ENCODE measurements at places on chromosomes 16 and 17. TPM values are rescaled to one million over a fixed set of nuclear protein-coding genes. Genes with fewer than 3 reads are reported as not detected.

The CPSF4L gene
- total RNA-seq, result not detected

GRCh38 chr17:51653878-51654277, 393.5 kb downstream of the UTP18 start:
- no peak overlapping the region for H3K4me3 ChIP-seq
- no peaks in the 10 kb centered on the region for H3K36me3 ChIP-seq
- H3K27me3 ChIP-seq, result no peaks in the 10 kb centered on the region
- H3K27ac ChIP-seq, result no peak overlapping the region

GRCh38 chr16:69283851-69284250, 27.3 kb upstream of the VPS4A start:
- H3K4me1 ChIP-seq, result peaks cover 24% of the 10 kb centered on the region
- H3K27ac ChIP-seq, result no peak overlapping the region
- no peaks in the 10 kb centered on the region for H3K27me3 ChIP-seq
- DNase-seq, result no peak
- H3K36me3 ChIP-seq, result peaks cover 24% of the 10 kb centered on the region

The HOXB4 gene
- 0.29 TPM for total RNA-seq

The TRIM37 gene
- total RNA-seq, result 36.2 TPM

DNA sequence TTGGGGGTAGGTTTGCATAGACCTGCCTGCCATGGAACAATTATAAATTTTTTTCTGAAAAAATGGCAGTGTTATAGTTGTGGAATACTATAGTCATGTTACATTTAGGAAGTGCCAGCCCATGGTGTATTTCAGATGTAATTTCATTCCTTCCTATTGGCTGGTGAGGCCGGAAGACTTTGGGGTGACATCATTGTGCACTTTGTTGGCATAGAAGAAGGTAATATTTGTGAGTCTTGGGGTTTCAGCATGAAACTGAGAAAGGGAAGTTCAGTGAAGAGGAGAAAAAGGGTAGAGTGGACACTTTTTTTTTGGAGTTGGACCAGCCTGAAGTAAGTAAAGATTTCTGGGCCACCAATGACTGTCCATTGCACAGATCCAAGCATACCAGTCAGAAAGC, 16.0 kb upstream of the HEATR6 start:
- H3K36me3 ChIP-seq, result no peaks in the 10 kb centered on the region
- no peak overlapping the region for H3K27ac ChIP-seq
- H3K4me1 ChIP-seq, result peaks cover 29% of the 10 kb centered on the region

- H3K27me3 ChIP-seq, result no peaks in the 10 kb centered on the region
- peak; percentile 86 for DNase-seq
Measured at GRCh38 chr17:44069974-44070454, 521 bp upstream of the G6PC3 start.

DNA sequence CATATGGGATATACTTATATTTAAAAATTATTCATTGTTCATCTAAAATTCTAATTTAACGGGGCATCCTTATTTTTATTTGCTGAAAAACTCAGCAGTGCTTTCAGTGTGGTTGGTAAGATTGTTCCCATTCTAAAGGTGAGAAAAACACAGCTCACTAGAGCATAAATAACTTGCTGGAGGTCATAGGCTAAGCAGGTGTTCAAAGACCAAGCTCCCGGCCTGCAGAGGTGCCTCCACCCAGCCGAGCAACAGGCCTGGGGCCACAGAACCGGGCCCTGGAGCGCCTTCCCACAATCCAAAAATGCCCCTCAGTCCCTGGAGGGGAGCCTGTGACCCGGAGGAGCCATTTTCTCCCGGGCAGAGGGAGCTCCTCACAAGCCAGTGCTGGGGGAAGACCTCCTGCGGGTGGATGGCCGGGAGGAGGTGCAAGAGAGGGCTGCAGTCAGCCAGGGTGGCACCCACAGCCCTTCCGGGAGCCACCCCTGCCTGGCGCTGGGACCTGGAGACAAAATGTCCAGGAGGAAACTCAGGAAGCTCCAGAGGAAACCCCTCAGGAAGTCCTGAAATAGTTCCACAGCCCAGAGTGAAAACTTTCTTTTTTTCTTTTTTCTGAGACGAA, 14.7 kb downstream of the ABR start:
- H3K4me1 ChIP-seq, result no peaks in the 10 kb centered on the region
- no peaks in the 10 kb centered on the region for H3K36me3 ChIP-seq

GRCh38 chr16:89422527-89422904, 67.8 kb downstream of the ANKRD11 start:
- no peaks in the 10 kb centered on the region for H3K27me3 ChIP-seq
- peaks cover 37% of the 10 kb centered on the region for H3K4me1 ChIP-seq
- peak overlapping the region; percentile 30 for H3K4me3 ChIP-seq
- DNase-seq, result peak; percentile 95
- H3K27ac ChIP-seq, result peak overlapping the region; percentile 98

DNA sequence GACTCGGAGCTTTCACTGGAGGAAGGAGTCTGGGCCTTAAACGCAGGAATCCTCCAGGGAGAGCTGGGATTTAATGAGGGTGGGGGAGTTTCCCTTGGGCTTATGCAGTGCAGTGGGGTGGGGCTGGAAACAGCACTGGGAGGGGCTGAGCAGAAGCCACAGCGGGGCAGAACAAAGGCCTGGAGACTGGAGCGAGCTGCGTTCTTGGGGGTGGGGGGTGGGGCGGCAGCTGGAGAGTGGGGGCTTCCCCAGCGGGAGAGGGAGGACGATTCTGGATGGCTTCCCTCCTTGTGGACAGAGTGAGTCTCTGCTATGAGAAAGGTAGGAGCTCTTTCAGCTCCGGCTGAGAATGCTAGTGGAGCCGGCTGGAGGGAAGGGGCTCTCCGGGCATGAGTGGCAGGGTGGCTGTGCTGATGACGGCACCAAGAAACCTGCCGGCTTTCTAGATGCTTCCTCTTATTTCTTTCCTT, 406.0 kb downstream of the SEC14L1 start:
- H3K27ac ChIP-seq, result no peak overlapping the region
- peak; percentile 39 for DNase-seq
- H3K27me3 ChIP-seq, result peaks cover 9% of the 10 kb centered on the region
- no peak overlapping the region for H3K4me3 ChIP-seq
- no peaks in the 10 kb centered on the region for H3K36me3 ChIP-seq

DNA sequence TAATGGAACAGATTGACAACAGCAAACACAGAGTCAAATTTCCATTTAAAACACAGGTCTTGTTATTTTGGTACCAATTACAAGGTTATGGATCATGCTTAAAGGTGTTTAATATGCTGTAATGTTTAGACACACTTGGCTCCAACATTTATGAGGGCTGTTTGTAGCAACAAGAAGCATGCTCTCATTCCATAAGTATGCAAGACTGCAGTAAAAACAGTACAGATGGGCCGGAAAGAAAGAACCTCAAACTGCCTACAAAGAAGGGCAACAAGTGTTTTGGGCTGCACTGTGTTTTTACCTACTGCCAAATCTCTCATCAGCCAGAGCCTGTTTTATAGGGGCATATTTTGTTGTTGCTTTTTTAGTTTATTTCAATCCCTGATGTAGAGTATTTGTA, 100.5 kb upstream of the HS3ST3A1 start:
- H3K4me1 ChIP-seq, result peaks cover 24% of the 10 kb centered on the region
- H3K4me3 ChIP-seq, result no peak overlapping the region
- no peaks in the 10 kb centered on the region for H3K36me3 ChIP-seq
- H3K27me3 ChIP-seq, result no peaks in the 10 kb centered on the region
- no peak for DNase-seq

The SPN gene
- total RNA-seq, result not detected

DNA sequence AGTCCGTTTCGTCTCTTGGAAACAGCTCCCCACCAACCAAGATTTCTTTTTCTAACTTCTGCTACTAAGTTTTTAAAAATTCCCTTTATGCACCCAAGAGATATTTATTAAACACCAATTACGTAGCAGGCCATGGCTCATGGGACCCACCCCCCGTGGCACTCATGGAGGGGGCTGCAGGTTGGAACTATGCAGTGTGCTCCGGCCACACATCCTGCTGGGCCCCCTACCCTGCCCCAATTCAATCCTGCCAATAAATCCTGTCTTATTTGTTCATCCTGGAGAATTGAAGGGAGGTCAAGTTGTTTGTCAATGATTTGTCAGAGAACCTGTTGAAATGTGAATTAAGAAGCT, 48.2 kb downstream of the IL21R start:
- DNase-seq, result no peak
- no peaks in the 10 kb centered on the region for H3K4me1 ChIP-seq
- H3K27me3 ChIP-seq, result peaks cover 4% of the 10 kb centered on the region

DNA sequence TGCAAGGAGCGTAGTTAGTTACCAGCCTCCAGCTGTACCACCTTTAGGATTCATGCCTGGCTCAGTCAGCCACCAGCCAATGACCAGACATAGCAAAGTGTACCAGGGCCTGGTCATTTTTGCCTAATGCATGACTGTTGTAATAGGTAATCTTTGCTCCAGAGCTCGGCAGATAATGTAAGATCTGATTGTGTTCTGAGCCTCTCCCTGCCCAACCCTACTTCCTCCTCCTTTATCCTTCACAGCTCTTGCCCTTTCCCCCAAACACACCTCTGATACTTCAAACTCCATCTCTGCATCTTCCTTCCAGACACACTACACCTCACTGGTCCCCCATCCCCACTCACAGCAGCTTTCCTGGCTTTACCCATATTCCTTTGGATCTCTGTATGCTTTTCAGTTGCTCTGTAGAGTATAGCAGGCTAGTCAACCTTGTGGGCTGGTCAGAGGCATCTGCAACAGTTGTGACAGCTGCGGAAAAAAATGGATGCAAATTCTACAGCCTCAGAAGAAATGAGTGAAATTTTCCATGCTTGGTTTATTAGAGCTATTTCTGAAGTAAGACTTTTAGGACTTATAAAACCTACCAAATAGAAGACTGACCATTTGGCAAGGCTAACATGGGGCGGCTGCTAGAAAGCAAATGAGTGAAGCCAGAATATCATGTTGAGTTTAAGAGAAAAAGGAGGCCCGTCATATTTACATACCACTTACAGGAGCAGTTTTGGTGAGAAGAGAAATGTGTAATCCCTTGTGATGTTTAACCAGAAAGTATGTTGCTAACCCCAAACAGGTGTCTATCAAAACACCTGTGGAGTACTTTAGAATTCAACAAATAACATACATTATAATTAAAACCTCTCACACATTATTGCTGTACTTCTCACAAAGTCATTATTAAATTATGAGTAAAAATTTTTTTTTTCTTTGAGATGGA, 19.9 kb upstream of the C16orf87 start:
- no peak overlapping the region for H3K27ac ChIP-seq
- no peaks in the 10 kb centered on the region for H3K36me3 ChIP-seq
- DNase-seq, result no peak
- H3K27me3 ChIP-seq, result no peaks in the 10 kb centered on the region
- no peaks in the 10 kb centered on the region for H3K4me1 ChIP-seq

- H3K4me3 ChIP-seq, result no peak overlapping the region
- no peaks in the 10 kb centered on the region for H3K4me1 ChIP-seq
- no peak for DNase-seq
Measured at GRCh38 chr16:71594000-71594646, 17.2 kb upstream of the TAT start.

The PLEKHH3 gene
- 14.7 TPM for total RNA-seq

- no peaks in the 10 kb centered on the region for H3K36me3 ChIP-seq
- no peak overlapping the region for H3K4me3 ChIP-seq
- H3K27me3 ChIP-seq, result no peaks in the 10 kb centered on the region
- H3K4me1 ChIP-seq, result no peaks in the 10 kb centered on the region
- no peak for DNase-seq
- H3K27ac ChIP-seq, result no peak overlapping the region
Measured at GRCh38 chr16:78523212-78523985, 423.9 kb downstream of the WWOX start.

The SLC4A1 gene
- total RNA-seq, result not detected

The SLC38A8 gene
- total RNA-seq, result not detected

DNA sequence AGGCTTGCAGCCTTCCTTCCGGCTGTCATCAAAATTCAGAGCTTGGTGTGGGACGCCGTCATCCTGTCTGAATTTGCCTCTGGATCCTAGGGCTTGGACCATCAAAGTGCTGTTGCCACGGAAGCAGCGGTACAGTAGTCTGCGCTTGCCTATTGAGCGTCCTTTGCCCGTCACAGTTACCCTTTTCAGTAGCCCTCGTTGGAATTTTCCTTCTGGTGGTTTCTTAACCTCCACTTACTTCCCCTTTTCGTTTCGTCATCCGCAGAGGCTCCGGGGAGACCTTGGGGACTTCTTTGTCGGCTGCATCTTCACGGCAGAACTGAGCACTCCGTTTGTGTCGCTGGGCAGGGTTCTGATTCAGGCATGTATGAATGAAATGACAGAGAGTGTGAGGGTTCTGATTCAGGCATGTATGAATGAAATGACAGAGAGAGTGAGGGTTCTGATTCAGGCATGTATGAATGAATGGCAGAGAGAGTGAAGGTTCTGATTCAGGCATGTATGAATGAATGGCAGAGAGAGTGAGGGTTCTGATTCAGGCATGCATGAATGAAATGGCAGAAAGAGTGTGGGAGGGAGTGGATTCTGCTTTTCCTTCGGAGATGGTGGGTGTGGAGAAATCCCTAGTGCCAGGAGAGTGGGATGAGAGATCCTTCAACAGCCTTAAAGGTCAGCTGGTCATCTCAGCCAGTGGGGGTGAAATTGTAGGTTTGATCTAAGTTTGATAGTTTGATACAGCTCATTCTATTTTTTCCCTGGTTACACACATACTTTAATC, 8.0 kb downstream of the TLCD3A start:
- DNase-seq, result no peak
- H3K4me3 ChIP-seq, result no peak overlapping the region
- peaks cover 88% of the 10 kb centered on the region for H3K36me3 ChIP-seq
- H3K4me1 ChIP-seq, result no peaks in the 10 kb centered on the region

The DDX42 gene
- total RNA-seq, result 77.4 TPM

GRCh38 chr16:84597931-84598351, 19.9 kb downstream of the COTL1 start:
- no peak for DNase-seq
- no peaks in the 10 kb centered on the region for H3K27me3 ChIP-seq
- H3K4me3 ChIP-seq, result no peak overlapping the region
- peak overlapping the region; percentile 31 for H3K27ac ChIP-seq

DNA sequence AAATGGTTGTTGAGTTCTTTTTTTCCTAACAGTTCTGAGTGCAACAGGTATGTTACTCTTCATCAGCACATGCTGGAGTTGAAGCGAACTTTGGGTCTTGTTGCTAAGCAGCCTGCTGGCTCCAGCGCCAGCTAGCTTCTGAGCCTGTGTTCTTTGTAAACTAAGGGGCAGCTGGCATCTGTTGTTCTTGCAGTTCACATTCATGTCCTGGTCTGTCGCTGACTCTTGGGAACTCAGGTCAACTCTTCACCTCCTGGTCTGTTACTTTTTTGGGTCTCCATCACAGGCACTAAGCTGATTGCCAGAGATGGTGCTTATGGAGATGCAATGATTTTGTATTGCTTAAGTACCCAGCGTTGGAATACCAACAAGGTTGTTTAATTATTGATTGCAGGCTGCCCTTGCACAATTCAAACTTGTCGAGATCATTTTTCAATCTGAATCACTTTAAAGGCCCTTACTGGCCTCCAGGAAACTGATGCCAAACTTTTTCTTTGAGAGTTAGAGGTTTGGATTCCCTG, 40.9 kb downstream of the USP10 start:
- H3K27me3 ChIP-seq, result no peaks in the 10 kb centered on the region
- H3K4me3 ChIP-seq, result no peak overlapping the region
- H3K4me1 ChIP-seq, result peaks cover 27% of the 10 kb centered on the region
- no peak for DNase-seq

All from osteoblast (primary cell).